Fibroblast of skin of abdomen (primary cell): ENCODE measurements at places on chromosomes 7 and 10.

GRCh38 chr7:1041551-1042491 lies 2.5 kb upstream of the GPR146 start:
- DNase-seq: no peak

- no peak for DNase-seq
Observed at GRCh38 chr10:109386101-109386500, 537.2 kb downstream of the XPNPEP1 start.

- no peak for DNase-seq
Observed at GRCh38 chr10:100579261-100580090, 43.7 kb downstream of the HIF1AN start.

DNA sequence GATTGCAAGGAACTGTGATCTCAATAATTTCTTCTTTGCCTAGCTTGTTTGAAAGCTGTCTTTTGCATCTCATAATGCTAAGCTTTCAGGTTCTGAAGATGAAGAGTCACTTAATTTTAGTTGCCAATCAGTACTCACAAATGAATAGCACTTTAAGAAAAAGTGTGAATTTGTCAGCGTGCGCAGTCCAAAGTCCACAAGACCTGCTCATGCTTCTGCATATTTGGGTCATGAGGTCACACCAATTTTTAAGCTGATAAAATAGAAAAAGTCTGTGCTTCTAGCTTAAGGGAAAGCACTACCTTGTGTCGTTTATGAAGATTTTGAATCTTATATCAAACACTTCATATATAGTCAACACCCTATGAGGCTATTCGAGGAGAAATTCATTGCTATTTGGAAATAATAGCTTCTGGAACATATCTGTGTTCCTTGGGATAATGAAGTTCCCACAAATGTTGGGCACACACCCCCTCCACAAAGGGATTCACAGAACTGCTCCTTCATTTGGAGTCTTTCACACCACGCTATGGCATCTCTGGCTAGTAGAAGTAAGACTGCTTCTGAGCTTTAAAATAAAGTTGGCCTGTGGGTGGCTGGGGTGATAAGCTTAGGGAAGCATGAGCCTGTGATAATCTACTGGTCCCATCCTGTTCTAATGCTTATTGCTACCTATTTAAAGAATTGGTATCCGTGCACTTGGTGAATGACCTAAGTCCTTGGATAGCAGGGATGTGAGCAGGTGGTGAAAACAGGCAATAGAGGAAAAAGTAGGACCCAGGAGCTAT lies 33.3 kb downstream of the A1CF start:
- no peak for DNase-seq

DNA sequence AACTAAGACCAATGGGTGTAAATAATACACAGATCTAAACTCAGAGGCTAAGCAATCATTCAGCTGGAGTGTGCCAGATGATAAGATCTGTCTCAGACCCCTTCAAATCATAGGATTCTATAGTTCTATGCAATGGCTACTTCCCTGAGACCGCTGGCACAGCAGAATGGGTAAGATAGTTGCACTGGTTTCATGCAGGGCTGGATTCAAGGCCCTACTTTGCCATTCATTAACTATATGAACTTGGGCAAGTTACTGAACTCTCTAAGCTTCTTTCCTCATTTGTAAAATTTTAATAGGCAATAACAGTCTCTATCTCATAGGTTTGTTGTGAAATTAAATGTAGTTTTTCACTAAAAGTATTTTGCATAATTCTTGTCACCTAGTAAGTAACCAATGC lies 62.0 kb downstream of the TFEC start:
- DNase-seq: no peak

DNA sequence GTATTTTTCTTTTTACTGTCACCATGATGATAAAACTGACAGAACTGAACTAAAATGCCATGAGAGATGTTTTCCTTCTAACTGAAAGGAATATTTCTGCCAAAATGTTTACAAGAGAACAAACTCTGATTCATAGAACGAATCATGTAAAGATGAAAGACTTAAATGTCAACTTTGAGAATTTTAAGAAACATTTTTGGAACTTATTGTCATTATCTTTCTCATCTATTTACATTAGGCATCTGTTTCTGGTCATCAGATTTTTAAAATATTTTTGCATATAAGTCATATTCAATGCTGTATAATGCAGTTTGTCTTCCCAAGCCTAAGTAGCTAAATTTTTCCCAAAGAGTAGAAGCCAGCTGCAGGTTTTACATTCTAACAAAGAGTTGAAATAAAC lies 358.5 kb downstream of the TFEC start:
- peak; percentile 59 for DNase-seq

GRCh38 chr10:50490241-50490640 lies 133.5 kb downstream of the SGMS1 start:
- DNase-seq: no peak

DNA sequence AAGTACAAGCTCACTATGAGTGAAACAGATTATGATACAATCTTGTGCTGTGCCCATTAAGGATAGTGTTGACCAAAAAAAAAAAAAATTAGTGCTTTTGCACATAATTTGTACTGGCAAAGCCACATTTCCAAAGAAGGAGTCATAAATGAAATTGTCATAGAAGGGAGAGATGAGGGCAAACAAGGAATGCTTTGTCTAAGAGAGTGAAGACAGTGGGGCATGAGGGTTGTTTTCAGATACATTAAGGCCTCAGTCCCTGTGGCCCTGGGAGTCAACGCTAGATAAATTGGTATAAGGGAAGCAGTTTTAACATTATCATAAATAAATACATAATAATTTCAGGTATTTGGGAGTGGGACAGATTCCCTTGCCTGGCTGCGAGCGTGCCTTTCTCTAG lies 267.5 kb upstream of the PRKCQ start:
- DNase-seq: no peak

- peak; percentile 34 for DNase-seq
Observed at GRCh38 chr10:124340033-124340760, 78.5 kb downstream of the OAT start.

DNA sequence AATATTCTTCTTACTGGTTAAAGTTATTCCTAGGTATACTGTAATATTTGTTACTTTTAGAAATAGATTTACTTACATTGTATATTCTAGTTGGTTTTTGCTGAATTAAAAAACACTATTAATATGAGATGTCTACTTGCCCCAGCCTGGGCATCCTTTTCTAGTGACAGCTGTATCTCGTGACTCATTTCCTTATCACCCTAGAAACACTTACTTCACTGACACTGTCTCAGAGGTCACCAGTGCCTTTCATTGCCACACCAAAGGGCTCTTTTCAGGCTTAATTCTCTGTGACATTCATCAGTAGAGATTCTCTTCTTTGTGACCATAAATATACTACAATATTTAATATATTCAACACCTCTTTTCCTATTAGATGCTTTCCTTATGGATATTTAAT lies 194.7 kb downstream of the GALNT17 start:
- no peak for DNase-seq

- DNase-seq: no peak
Observed at GRCh38 chr10:117175215-117175900, 21.9 kb upstream of the KCNK18 start.

- DNase-seq: no peak
Observed at GRCh38 chr7:77823787-77824186, 25.2 kb downstream of the PHTF2 start.

DNA sequence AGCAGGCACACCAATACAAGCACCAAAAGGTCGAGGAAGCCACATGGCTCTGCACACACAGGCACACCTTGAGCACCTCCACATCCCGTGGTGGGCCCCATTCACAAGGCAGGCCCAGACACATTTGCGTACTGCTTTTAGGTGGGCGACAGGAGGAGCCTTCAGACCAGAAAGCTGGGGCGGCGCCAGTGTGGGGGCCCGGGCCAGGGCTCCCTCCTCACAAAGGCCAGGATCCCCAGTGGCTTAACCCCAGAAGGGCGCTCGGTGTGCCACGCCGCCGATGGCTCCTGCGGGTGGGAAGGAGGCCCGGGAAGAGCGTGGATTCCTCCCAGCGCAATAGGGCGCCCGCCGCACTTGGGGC lies 2.8 kb upstream of the SMARCD3 start:
- DNase-seq: no peak

- DNase-seq: no peak
Observed at GRCh38 chr7:13872709-13873108, 116.8 kb downstream of the ETV1 start.

GRCh38 chr7:47221826-47222225 lies 360.1 kb downstream of the TNS3 start:
- peak; percentile 31 for DNase-seq

- DNase-seq: no peak
Observed at GRCh38 chr7:121069346-121070100, 81.0 kb downstream of the CPED1 start.

DNA sequence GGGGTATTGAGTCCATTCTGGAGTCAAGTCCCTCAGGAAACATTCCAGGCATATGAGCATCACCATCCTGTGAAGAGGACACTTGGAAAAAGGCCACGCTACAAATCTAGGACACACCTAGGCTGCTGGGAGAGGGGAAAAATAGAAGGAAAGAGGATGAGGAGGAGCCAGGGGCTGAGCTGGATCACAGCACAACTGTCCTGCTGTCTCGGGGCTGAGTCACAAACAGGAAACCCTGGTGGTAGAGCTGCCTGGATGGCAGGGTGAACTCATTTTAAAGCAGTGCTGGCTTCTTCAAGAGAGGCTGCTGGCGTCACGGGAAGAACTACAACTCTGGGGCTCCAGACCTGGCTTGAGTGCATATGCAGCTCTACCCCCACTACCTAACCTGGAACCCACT lies 151.5 kb downstream of the RNF216 start:
- DNase-seq: peak; percentile 70

- no peak for DNase-seq
Observed at GRCh38 chr10:22319980-22320558, 830 bp upstream of the BMI1 start.

GRCh38 chr7:155621418-155621980 lies 23.0 kb upstream of the RBM33 start:
- DNase-seq: no peak

DNA sequence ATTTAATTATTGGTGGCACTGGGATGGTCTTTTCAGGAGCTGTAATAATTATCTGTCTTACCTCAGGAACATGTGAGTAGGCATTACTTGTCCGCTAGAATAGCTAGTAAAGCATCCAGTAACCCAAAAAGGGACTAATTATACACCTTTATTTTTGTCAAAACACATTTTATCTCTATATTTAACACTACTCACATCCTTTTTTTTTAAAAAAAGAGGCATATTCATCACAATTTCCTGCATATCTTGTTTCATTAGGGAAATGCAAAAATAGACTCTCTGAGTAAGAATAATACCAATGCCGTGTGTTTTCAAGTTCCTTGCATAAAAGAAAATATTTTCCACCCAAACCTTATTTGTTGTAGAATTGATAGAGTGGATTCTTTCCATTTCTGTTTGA lies 99.5 kb downstream of the VTI1A start:
- DNase-seq: no peak

GRCh38 chr7:66905278-66905677 lies 15.7 kb upstream of the TMEM248 start:
- no peak for DNase-seq

- DNase-seq: no peak
Observed at GRCh38 chr10:48926255-48926654, 13.4 kb downstream of the LRRC18 start.

- peak; percentile 37 for DNase-seq
Observed at GRCh38 chr10:43188702-43189101, 50.5 kb downstream of the CSGALNACT2 start.

GRCh38 chr7:15753887-15754579 lies 67.5 kb upstream of the MEOX2 start:
- peak; percentile 90 for DNase-seq

- DNase-seq: no peak
Observed at GRCh38 chr10:43225004-43225786, 41.7 kb downstream of the RASGEF1A start.

DNA sequence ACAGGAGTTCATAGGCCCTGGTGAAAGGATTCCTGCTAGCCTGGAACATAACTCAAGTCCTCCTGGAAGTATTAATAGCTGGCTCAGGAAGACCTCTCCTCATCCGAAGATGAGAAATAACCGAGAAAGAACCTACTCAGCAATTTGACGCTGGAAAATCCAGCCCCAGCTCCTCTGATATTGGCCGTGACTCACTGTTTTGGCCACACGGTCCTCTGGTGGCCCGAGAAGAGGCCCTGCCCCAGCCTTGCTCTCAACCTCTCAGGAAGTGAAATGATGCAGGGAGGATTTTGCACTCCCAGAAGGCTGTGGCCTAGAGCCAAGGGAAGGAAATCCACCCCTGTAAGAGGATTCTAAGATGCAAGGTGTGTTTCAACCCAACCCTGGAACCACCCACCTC lies 121.6 kb downstream of the MTPAP start:
- no peak for DNase-seq

- DNase-seq: no peak
Observed at GRCh38 chr10:1531883-1532597, 205.3 kb downstream of the ADARB2 start.

- DNase-seq: no peak
Observed at GRCh38 chr7:8516976-8517375, 83.6 kb downstream of the NXPH1 start.

- no peak for DNase-seq
Observed at GRCh38 chr10:971613-972012, 16.6 kb upstream of the GTPBP4 start.

- DNase-seq: peak; percentile 1
Observed at GRCh38 chr7:27030393-27031050, 65.3 kb downstream of the HOXA1 start.

DNA sequence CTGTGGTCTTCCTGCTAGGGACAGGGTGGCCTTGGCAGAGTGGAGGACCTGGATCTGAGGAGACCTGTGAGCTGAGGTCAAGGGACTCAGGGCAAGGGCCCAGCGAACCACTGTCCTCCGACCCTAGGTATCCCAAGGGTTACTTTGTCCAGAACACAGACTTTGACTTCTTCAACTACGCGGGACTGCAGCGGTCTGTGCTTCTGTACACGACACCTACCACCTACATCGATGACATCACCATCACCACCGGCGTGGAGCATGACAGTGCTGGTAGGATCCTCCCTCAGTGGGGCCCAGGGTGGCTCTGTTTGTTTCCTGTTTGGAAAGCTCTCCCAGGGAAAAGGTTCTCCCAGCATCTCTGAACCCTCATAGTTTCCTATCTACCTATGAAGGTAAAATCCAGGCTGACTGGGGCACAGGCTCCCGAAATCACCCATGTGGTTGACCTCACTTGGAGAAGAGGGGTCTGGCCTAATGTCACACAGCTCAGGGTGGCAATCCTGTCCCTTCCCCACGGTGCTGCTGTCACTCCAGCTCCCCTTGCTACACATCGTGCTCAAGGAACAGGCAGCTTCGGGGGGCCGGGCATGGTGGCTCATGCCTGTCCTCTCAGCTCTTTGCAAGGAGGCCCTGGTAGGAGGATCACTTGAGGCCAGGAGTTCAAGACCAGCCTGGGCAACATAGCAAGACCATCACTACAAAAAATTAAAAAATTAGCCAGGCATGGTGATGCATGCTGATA lies 57.6 kb downstream of the ZNF727 start:
- DNase-seq: no peak

GRCh38 chr10:92156874-92157773 lies 133.8 kb downstream of the CPEB3 start:
- DNase-seq: no peak

DNA sequence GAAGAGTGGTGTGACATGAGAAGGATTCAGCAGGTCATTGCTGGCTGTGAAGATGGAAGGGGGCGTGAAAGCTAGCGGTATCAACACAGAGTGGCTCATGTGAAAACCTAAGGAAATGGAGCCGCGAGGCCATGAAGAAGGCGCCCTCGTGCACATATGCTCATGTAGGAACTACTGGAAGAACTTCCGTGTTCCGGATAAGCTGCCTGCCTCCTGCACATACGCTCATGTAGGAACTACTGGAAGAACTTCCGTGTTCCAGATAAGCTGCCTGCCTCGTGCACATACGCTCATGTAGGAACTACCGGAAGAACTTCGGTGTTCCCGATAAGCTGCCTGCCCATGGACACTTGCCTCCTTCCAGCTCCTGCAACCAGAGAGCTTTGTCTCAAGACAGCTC lies 179.1 kb downstream of the SDK1 start:
- DNase-seq: no peak
